ENCODE measurements at places on chromosomes 5 and 9.

GRCh38 chr9:36665387-36665786, 92.7 kb downstream of the MELK start:
- no peak for DNase-seq

GRCh38 chr5:80672140-80672736, 17.5 kb upstream of the DHFR start:
- DNase-seq: peak; percentile 64

GRCh38 chr9:3080951-3081350, 237.1 kb upstream of the PUM3 start:
- DNase-seq: no peak

DNA sequence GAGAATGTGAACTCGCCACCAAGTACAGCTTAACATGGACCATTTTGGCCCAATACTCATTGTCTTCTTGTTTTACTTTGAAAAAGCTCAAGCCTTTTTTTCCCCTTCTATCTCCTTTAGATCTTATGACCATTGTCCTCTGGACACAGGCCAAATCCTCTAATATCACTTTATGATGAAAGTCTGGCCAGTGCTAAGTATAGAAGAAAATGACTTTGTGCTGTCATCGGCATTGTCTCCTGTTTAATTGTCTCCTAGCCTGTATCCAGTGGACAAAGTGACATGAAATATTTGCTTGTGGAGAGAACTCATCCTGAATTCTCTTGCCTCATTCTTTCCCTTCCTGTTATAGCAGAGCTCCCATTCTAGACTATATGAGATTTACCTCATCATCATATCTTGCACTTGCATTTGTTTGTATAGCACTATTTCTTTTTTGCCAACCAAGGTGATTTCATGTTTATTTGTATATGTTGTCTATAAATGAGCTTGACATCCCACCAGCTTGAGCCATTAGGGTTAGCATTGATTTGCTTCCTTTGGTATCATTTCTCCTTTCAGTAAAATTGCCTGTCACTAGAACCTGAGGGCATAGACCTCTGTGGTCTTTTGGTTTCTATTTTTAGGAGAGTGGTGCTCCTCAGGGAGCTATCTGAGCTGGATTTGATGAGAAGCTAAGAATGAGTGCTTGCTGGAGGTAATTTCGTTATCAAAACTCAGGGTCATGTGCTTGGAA, 18.8 kb upstream of the TNFAIP8 start:
- no peak for DNase-seq

DNA sequence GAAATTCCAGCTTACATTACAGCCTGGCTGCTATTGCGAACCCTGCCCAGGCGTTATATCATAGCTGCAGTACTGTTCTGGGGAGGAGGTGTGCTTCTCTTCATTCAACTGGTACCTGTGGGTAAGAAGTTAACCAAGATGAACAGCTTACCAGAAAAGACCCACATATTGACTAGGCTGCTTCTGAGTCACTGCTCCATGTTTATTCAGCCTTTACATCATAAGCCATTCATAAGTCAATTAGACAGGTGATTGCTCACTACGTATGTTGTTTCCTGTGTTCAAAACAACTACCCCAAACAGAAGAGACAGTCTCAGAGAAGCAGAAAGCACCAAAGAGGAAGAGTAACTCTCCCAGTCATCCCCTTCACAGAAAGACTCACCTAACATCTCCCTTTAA, 34.7 kb upstream of the SLC22A5 start:
- DNase-seq: no peak

- no peak for DNase-seq
Observed at GRCh38 chr9:110133059-110133458, 74.9 kb downstream of the C9orf152 start.

GRCh38 chr5:168282120-168282519, 9.3 kb upstream of the WWC1 start:
- DNase-seq: no peak

- DNase-seq: no peak
Observed at GRCh38 chr5:165272436-165272835, 1767.0 kb downstream of the MAT2B start.

- no peak for DNase-seq
Observed at GRCh38 chr5:11121885-11122284, 360.9 kb upstream of the DAP start.

- DNase-seq: peak; percentile 45
Observed at GRCh38 chr5:65760504-65761275, 38.7 kb downstream of the NLN start.

- DNase-seq: no peak
Observed at GRCh38 chr5:69502367-69502766, 9.8 kb downstream of the OCLN start.

GRCh38 chr9:101366038-101366756, 18.6 kb downstream of the BAAT start:
- no peak for DNase-seq

DNA sequence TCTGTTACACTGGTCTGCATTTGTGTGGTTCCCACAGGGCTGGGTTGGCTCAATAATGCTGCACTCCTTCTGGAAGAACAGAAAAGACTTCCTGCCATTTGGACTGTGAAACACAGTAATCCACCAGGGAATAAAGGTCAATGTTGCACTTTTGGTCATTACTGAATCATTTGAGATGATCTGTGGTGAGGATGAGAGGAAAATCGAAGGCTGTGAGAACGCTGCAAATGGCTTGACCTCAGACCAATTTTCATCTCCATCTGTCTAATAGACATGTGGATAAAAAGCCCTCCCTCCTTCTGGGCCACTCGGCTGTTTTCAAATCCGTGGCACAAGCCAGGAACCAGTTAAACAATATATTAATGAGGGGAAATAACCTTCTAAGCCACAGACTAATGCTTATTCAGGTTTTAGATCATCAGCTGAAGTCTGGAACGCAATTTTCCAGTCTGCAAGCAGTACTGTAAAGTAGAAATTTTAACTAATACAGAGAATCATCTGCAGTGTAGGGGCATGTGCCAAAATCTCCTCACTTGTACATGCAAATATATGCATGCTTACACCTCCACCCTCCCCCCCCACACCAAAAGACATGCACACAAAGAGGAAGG, 20.2 kb downstream of the TLE1 start:
- no peak for DNase-seq

GRCh38 chr9:81256368-81256767, 433.0 kb downstream of the TLE1 start:
- DNase-seq: no peak

DNA sequence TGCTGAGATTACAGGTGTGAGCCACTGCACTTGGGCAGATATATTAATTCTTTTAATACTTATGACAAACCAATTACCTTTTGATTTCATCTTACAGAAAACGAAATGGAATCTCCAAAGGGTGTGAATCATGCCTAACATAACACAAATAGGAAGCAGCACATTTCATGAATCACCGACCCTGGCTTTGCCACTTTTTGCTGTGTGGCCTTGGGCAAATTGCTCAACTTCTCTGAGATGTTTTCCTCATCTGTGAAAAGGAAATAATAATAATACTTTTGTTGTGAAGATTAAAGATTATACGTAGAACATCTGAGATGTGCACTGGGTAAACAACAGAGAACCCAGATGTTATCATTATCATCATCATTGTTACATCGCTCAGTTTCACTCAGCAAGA, 50.7 kb upstream of the FREM1 start:
- no peak for DNase-seq

All from activated naive CD4-positive, alpha-beta T cell treated with Interleukin-2 at 50 U/mL for 16 hours (primary cell).